ENCODE measurements at places on chromosomes 1 and 21.

DNA sequence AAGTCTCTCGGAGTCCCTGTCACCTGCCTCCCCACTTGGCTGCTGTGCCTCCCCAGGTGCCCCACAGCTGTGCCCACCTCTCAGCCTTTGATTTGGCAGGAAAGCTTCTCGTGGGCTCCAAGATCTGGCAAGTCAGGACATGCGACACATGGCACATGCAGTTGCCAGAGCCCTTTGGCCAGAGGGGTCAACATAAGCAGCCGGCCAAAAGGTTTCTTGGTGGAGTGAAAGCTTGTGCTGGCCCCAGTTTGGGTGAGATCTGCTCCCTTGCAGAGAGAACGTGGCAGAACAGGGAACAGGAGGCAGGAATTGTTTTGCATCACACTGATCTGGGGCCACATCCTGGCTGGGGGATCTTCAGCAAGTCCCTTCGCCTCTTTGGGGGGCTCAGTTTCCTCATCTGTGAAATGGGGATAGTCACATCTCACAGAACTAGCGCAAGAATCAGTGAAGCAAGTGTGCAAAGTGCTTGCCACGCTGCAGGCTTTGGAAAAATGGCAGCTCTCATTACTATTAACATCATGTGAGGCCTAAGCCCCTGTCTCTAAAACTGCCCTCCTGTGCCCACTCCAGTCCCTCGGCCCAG lies 232.6 kb downstream of the TRABD2B start:
- no peak for DNase-seq

DNA sequence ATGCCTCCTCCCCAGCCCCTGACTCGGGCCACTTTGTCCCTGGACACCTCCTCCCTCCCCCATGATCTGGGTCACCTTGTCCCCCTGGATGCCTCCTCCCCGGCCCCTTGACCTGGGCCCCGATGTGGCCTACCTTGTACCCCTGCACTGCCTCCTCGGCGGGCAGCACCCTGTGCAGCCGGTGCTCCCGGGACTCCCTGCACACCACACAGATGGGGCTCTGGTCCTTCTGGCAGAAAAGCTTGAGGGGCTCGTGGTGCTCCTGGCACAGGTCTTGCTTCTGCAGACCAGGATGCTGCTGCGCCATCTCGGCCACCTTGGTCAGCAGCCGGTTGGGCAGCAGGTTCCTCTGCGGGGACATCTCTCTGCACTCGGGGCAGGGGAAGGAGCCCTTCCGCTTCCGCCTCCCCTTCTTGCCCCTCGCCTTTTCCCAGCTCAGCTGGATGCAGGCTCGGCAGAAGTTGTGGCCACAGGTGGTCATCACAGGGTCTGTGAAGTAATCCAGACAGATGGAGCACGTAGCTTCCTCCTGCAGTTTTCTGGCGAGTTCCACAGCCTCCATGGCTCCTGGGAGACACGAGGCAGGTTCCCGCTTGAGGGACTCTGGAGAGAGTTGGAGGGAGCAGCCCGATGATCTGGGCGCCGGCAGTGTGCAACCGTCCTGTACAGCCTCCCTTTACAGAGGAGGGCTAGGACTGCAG lies 2.0 kb downstream of the TRIM17 start:
- DNase-seq: no peak

- DNase-seq: no peak
These were observed 89.4 kb upstream of the IPO9 start for GRCh38 chr1:201739492-201740085.

GRCh38 chr1:15459771-15460707 lies 3.5 kb downstream of the CELA2A start:
- DNase-seq: no peak

DNA sequence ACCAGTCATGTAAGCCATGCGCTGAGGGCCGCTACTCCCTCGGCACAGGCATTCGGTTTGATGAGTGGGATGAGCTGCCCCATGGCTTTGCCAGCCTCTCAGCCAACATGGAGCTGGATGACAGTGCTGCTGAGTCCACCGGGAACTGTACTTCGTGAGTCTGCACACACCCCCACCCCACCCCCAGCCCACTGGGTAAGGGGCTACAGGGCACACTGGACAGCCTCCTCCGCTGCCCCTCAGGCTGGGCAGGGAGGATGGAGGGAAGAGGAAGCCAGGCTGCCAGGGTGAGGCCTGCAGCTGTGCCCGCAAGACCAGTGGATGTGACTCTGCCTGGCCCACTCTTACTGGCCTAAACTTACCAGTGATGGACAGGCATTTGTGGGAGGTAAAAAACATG lies 49.2 kb upstream of the SARS1 start:
- no peak for DNase-seq

- no peak for DNase-seq
These were observed 40.5 kb upstream of the TARBP1 start for GRCh38 chr1:234519506-234519905.

GRCh38 chr1:64187646-64188045 lies 15.8 kb upstream of the UBE2U start:
- DNase-seq: no peak

DNA sequence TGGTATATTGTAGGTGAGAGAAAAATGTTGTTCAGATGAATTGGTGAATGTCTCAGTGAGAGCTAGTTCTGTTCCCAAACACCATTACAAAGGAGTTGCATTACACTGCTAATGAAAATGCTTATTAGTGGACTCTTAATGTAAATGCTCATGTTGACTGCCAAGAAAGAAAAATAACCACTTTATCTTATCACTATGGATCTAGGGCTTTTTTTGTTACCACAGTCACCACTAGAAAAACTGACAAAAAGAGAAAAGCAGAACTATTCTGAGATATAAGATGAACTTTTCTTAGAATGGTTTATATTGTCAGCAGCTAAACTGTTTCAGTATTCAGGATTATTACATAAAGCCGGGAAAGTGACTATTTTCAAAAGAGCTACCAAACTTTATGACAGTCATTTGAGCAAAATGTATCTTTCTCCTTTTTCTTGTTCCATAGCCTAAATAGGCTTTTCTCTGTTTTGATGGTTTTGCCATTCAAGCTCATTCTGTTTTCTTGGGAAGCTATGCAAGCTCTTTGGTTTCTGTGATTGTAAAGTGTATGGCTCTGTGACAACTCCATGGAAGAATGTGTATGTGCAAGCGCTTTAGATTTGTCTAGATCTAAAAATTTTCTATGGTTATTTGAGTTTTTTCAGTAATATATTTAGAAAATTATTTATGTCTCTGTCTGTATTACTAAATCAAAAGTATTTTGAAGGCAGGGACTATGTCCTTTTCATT lies 64.2 kb upstream of the DPH5 start:
- DNase-seq: no peak

DNA sequence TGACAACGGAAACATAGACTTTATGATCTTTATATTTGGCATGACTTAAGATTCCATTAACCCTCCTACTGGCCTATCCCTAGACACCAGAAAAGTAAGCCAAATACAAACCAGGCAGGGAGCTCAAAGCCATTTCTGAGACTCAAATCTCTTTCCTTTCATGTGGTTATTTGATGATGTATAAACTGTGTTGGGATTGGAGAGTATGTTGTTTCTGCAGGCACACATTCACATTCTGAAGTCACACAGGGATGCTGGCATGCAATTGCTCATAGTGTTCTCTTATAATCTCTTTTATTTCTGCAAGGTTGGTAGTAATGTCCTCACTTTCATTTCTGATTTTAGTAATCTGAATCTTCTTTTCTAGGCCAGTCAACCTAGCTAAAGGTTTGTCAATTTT lies 5.8 kb downstream of the ZMYND12 start:
- no peak for DNase-seq

DNA sequence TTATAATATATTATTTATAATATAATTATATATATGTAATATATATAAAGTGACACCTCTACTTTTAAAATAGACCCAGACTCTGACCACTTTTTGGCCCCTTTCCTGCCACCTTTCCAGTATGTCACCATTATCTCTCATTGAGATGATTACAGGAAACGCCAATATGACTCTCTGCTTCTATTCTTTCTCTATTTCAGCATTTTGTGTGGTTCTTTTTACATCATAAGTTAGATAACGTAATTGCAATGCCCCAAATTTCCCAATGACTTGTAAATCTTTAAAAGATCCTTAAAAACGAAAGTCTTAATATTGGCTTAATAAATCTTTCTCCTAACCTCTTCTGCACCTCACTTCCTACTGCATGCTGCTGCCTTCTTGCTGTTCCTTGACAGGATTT lies 8.1 kb upstream of the GBP5 start:
- no peak for DNase-seq

- no peak for DNase-seq
These were observed 10.8 kb downstream of the OSBPL9 start for GRCh38 chr1:51627672-51628071.

DNA sequence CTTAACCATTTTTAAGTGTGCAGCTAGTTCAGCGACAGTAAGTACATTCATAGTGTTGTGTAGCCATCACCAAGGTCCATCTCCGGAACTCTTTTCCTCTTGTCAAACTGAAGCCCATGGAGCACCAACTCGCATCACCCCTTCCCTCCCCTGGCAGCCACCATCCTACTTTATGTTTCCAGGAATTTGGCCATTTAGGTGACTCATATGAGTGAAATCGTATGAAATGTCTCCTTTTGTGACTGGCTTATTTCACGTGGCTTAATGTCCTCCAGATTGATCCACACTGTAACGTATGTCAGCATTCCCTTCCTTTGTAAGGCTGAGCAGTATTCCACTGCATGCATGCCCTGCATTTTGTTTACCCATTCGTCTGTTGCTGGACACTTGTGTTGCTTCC lies 2.5 kb downstream of the COL6A2 start:
- DNase-seq: no peak

DNA sequence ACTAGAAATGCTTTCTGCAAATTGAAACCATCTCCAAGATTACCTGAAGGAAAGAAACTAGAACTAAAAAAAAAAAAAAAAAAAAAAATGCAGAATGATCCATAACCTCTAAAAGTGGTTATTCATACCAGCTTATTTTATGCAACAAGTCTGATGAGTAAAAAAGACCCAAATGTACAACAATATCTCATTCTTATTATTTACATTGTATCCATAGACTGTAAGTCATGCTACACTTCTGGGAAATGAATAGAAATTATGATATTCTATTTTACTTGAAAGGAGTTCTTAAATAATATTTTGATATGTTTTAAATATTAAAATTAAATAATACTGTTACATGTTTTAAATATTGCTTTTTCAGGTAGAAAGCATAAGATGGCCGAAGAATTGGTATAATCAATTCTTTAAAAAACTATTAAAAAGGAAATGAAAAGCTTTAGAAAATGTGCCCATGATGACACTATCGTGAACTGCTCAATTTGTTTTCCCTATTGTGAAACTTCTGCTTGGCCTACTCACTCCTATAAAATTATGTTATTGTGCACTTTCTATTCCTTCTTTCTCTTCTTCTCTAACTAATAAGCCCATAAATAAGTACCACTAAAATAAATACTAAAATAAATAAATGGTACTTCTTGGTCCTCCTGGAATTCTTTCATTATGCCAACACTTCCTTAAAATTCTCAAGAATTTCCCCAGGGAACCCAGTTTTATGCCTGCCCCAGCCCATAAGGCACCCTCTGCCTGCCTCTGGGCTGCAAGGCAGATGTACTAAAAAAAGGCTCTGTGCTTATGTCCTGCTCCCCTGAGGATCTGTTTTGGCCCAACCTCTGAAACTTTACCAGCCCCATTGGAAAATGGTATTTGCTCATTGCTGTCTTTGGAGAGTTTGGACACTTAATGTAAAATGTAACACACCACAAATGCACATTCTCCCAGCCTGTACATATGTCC lies 18.1 kb downstream of the SAMSN1 start:
- no peak for DNase-seq

DNA sequence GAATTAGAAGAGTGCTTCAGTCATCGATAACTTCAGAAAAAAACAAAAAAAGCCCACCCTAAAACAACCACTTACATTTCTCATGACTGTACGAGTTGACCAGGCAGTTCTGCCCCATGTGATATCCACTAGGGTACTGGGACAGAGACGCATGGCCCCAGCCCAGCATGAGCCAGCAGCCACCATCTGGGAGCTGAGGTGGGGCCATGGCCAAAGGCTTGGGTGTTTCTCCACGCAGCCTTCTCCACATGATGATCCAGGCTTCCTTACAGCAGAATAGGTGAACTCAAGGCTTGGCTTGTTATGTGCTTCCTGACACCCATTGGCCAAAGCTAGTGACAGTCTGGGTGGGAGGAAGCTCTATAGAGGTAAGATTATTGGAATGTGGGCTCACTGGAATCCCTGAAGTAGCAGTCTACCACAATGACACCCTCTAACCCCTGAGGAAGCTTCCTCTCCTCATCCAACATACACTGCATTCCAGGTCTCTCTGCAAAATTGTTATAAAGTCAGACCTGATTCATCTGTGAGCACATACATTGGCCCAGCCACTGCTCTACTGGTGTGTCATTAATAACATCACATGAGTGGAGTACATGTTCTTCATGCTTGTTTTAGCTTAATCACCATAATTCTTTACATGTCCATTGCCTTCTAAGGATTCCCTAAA lies 66.3 kb upstream of the NTPCR start:
- DNase-seq: no peak

- no peak for DNase-seq
These were observed 13.9 kb upstream of the BTG2 start for GRCh38 chr1:203291201-203292096.

- no peak for DNase-seq
These were observed 2.7 kb downstream of the AGT start for GRCh38 chr1:230711245-230711644.

DNA sequence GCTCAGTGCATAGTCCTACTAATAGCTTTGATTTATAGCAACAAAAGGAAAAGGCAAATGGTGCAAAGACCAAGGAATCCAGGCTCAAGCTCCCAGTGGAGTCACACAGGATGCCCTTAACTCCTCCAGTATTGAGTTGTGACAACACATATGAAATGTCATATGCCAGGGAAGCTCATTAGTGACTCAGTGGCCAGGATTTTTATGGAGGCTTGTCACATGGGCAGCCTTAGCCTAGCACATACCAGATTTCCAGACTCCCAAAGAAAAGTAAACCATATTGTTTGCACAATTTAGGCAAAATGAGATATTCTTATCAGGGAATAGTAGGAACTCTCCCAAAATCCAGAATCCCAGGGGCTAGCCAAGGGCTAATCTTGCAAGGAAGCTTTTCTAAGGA lies 129.2 kb downstream of the MAGI3 start:
- no peak for DNase-seq

DNA sequence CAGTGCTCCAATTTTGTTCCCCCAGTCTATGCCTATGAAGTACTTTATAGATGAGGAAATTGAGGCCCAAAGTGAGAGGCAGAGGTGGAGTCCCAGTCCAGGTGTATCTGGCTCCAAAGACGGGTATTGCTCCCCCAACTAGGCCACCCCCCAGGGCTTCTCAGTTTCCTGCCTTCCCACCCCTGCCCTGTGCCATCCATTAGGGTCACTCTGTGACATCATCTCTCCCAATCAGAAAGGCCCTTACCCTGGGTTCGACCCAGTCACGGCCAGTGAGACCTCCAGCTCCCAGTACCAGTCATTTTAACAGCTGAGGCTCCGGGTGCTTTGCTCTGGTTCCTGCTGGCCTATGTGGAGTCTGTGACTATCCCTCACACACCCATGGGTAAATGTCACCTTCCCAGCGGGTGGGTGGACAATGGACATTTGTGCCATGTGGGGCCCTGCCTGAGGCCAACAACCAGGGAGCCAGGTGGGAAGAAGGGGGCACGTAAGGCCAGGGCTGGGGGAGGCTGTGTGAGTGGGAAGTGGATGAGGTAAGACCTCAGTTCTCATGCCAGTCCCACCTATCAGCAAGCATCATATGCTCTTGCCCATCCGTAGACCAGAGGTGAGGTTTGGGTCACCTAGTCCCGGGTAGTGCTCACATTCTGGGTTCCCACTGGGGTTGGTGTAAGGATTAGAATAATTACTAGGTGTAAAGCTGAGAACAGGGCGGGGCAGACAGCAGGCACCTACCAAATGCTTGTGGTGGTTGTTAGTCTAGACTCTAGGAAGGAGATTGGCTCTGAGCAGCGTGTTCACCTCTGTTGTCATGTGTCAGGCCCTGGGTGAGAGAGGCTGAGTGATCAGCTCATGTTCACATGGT lies 685.9 kb downstream of the MATN1 start:
- DNase-seq: no peak

All from AG04450 (cell line).